ENCODE measurements at places on chromosomes 16 and 17. TPM values are rescaled to one million over a fixed set of nuclear protein-coding genes. Genes with fewer than 3 reads are reported as not detected.

DNA sequence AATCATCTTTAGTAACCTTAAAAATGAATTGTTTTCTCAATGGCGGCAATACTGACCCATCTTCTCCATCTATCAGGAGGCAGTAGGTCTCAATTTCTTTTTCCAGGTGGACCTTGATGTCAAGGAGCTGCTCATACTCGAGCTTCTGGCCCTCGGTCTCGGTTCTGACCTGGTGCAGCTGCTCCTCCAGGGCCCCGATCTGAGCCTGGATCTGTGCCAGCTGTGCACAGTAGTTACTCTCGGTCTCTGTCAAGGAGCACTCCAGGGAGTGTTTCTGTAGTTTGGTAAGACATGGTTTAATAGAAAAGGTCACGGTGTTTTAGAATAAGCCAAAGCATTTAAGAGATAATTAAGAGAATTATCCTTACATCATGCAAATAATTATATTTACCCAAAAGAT, 4.9 kb downstream of the KRT27 start:
- H3K27me3 ChIP-seq: peaks cover 44% of the 10 kb centered on the region
- no peak for DNase-seq
- no peak overlapping the region for H3K4me3 ChIP-seq
- no peak overlapping the region for H3K27ac ChIP-seq
- H3K4me1 ChIP-seq: no peaks in the 10 kb centered on the region

- no peak overlapping the region for H3K4me3 ChIP-seq
- no peak for DNase-seq
- H3K4me1 ChIP-seq: peaks cover 18% of the 10 kb centered on the region
- H3K36me3 ChIP-seq: peaks cover 65% of the 10 kb centered on the region
- H3K27me3 ChIP-seq: no peaks in the 10 kb centered on the region
These were observed 7.4 kb downstream of the MPG start for GRCh38 chr16:85407-85782.

- DNase-seq: no peak
- H3K36me3 ChIP-seq: peaks cover 20% of the 10 kb centered on the region
- no peaks in the 10 kb centered on the region for H3K4me1 ChIP-seq
- H3K27ac ChIP-seq: no peak overlapping the region
- H3K27me3 ChIP-seq: no peaks in the 10 kb centered on the region
- no peak overlapping the region for H3K4me3 ChIP-seq
These were observed 8.9 kb upstream of the TMEM101 start for GRCh38 chr17:44023545-44024270.

- no peaks in the 10 kb centered on the region for H3K27me3 ChIP-seq
- H3K27ac ChIP-seq: peak overlapping the region; percentile 24
- no peak overlapping the region for H3K4me3 ChIP-seq
- peaks cover 15% of the 10 kb centered on the region for H3K4me1 ChIP-seq
- H3K36me3 ChIP-seq: no peaks in the 10 kb centered on the region
These were observed 26.4 kb downstream of the USP10 start for GRCh38 chr16:84726079-84726668.

- H3K4me1 ChIP-seq: peaks cover 24% of the 10 kb centered on the region
- H3K36me3 ChIP-seq: peaks cover 3% of the 10 kb centered on the region
- no peaks in the 10 kb centered on the region for H3K27me3 ChIP-seq
- peak; percentile 44 for DNase-seq
- peak overlapping the region; percentile 55 for H3K4me3 ChIP-seq
- peak overlapping the region; percentile 85 for H3K27ac ChIP-seq
These were observed 562 bp downstream of the ZC3H7A start for GRCh38 chr16:11796227-11797165.

DNA sequence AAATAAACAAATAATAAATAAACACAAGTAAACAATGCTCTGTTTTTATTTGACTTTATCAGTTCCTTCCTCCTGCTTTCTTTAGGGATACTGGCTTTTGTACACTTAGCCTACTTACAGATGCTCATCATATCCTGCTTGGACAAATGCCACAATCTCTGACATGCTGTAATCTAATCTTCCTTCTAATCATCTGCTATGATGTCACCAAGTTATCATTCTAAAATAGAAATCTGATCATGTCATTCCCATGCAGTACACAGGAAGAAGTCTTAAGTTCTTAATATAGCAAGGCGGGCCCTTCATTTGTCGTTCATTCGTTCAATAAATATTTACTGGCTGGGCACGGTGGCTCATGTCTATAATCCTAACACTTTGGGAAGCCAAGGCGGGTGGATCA, 9.1 kb upstream of the UBB start:
- no peak overlapping the region for H3K4me3 ChIP-seq
- H3K4me1 ChIP-seq: no peaks in the 10 kb centered on the region
- H3K36me3 ChIP-seq: no peaks in the 10 kb centered on the region
- H3K27ac ChIP-seq: no peak overlapping the region
- peak; percentile 98 for DNase-seq
- no peaks in the 10 kb centered on the region for H3K27me3 ChIP-seq

- peaks cover 18% of the 10 kb centered on the region for H3K27me3 ChIP-seq
- H3K4me1 ChIP-seq: no peaks in the 10 kb centered on the region
- no peak overlapping the region for H3K4me3 ChIP-seq
These were observed 234.3 kb upstream of the TNRC6C start for GRCh38 chr17:77723909-77724875.

- no peak for DNase-seq
- peaks cover under 1% of the 10 kb centered on the region for H3K4me1 ChIP-seq
- H3K27ac ChIP-seq: no peak overlapping the region
- no peak overlapping the region for H3K4me3 ChIP-seq
- peaks cover 18% of the 10 kb centered on the region for H3K36me3 ChIP-seq
These were observed 70.5 kb upstream of the RASL10B start for GRCh38 chr17:35660902-35661301.

Gene SLFN11
- polyA plus RNA-seq: 29.9 TPM

Gene NPIPB2
- polyA plus RNA-seq: 7.7 TPM

GRCh38 chr16:71610936-71611871, 14.8 kb upstream of the MARVELD3 start:
- no peak overlapping the region for H3K4me3 ChIP-seq
- H3K36me3 ChIP-seq: no peaks in the 10 kb centered on the region
- peak; percentile 37 for DNase-seq
- H3K27ac ChIP-seq: no peak overlapping the region
- peaks cover 8% of the 10 kb centered on the region for H3K27me3 ChIP-seq

Gene GAST
- not detected for polyA plus RNA-seq

DNA sequence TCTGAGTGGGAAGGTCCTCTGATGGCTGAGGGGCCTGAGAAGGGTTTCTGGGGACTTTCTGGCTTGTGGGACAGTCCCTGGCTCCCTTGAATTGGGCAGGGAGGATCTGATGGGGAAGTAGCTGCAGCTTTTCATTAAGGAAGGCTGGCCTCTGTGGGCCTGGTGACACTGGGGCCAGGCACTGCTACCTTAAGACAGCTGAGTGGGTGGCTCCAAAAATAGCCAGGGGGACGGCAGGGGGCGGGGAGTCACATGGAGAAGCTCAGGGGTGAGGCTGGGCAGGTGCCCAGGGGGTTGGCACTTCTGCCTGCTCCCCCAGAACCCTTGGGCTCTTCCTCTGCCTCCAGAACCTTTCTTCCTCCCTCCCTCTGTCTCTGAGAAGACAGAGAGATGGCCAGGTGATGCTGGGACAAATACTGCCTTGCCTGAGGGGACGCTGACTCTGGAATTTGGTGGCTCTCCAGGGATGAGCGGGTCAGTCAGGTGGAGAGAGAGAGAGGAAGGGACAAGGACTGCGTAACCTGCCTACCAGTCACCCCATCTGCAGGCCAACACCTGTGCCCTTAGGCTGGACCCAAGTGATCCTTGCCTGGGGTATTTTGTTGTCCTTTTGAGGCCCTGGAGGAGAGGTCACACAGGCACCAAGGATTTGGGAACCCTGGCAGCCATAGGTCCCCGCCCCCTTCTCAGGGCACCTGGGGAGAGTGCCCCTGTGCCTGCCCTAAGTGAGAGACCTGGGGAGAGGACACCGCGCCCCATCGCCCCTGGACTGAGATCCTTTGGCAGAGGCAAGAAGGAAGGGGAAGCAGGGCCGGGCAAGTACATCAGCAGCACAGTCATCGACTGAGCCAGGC, 1.7 kb upstream of the SGCA start:
- peaks cover 5% of the 10 kb centered on the region for H3K4me1 ChIP-seq
- DNase-seq: no peak
- no peaks in the 10 kb centered on the region for H3K27me3 ChIP-seq
- H3K4me3 ChIP-seq: no peak overlapping the region

DNA sequence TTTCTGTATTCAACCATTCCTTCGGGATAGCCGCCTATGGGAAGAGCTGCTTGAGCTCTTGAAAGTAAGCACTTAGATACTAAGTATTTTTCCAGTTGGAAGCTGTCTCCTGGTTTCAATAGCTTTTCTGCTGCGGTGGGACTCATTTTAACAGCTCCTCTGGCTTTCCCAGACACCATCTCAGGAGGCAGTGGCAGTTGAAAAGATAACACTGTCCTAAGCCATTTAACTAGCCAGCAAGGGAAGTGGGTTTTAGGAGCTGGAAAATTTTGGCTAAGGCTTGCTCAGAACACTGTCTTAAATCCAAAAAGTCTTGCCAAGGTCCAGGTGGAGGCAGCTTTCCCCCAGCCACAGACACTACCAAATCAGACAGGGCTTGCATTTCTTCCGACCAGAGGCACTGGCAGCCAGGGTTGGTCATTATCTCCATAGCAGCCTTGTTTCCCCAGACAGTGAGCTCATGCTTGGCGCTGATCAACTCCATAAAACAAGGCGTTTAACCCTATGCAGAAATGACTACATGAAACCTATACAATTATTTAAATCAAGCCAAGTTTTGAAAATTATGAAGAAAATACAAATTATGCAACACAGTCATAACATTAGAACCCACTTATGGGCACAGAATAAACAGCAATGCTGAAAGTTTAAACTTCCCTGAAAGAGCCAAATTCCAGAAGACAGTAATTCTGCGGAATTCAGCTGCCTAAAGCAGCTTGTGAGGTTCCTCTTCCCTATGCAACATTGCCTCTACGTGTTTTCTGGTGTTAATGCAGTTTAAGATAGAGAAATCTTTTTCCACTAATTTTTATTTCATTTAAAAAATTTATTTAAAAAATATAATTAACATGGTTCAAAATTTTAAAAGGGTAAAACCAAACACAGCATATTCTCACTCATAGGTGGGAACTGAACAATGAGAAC, 25.0 kb downstream of the GABARAPL2 start:
- H3K4me1 ChIP-seq: peaks cover 6% of the 10 kb centered on the region
- peaks cover 2% of the 10 kb centered on the region for H3K36me3 ChIP-seq
- peak overlapping the region; percentile 16 for H3K27ac ChIP-seq
- no peak overlapping the region for H3K4me3 ChIP-seq

GRCh38 chr16:12637002-12637401, 166.7 kb downstream of the CPPED1 start:
- no peaks in the 10 kb centered on the region for H3K27me3 ChIP-seq
- H3K36me3 ChIP-seq: no peaks in the 10 kb centered on the region
- no peak overlapping the region for H3K4me3 ChIP-seq
- no peaks in the 10 kb centered on the region for H3K4me1 ChIP-seq

DNA sequence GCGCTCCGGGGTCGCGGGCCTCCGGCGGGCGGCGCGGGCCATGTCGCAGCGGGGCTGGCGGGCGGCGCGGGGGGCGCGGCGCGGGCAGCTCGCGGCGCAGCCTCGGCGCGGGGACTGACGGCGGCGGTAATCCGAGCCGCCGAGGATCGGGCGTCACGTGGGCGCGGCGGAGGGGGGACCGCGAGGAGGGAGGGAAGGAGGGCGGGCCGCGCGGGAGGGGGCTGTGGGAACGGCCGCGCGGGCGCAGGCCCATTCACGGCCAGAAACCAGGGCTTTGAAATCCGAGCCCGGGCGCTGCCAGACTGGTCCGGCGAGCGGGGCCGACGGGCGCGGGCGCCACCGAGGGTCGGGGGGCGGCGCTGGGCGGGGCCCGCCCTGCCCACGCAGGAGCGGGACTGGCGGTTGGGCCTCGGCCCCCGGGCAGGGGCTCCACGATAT, at the start of gene MTSS2:
TSS of gene MTSS2 (minus strand) at position 116 of the 438 bp plus-strand sequence. CDS start 262 bp downstream, outside the sequence.
- no peaks in the 10 kb centered on the region for H3K27me3 ChIP-seq
- peaks cover 14% of the 10 kb centered on the region for H3K36me3 ChIP-seq
- H3K4me1 ChIP-seq: peaks cover 61% of the 10 kb centered on the region

DNA sequence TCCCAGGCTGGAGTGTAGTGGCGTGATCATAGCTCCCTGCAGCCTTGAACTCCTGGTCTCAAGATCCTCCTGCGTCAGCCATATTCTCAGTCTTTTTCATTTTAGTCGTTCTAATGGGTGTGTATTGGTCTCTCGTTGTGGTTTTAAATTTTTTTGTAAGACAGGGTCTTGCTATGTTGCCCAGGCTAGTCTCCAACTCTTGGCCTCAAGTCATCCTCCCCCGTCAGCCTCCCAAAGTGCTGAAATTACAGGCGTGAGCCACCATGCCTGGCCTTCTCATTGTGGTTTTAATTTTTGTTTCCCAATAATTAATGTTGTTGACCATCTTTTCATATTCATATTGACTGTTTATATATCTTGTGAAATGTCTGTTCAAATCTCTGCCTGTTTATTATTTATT, 8.6 kb downstream of the TMEM94 start:
- H3K27me3 ChIP-seq: no peaks in the 10 kb centered on the region
- no peaks in the 10 kb centered on the region for H3K4me1 ChIP-seq
- no peak for DNase-seq

- peaks cover 29% of the 10 kb centered on the region for H3K27me3 ChIP-seq
- H3K4me1 ChIP-seq: no peaks in the 10 kb centered on the region
- H3K4me3 ChIP-seq: no peak overlapping the region
- H3K36me3 ChIP-seq: no peaks in the 10 kb centered on the region
- DNase-seq: no peak
- H3K27ac ChIP-seq: no peak overlapping the region
These were observed 85.6 kb upstream of the TNRC6C start for GRCh38 chr17:77872714-77873499.

Gene TMEM256
- polyA plus RNA-seq: 174 TPM

- H3K36me3 ChIP-seq: peaks cover 2% of the 10 kb centered on the region
- no peaks in the 10 kb centered on the region for H3K27me3 ChIP-seq
- no peak for DNase-seq
- H3K4me3 ChIP-seq: no peak overlapping the region
- H3K27ac ChIP-seq: no peak overlapping the region
- H3K4me1 ChIP-seq: peaks cover 5% of the 10 kb centered on the region
These were observed 147.5 kb downstream of the KCNJ12 start for GRCh38 chr17:21523497-21524210.

DNA sequence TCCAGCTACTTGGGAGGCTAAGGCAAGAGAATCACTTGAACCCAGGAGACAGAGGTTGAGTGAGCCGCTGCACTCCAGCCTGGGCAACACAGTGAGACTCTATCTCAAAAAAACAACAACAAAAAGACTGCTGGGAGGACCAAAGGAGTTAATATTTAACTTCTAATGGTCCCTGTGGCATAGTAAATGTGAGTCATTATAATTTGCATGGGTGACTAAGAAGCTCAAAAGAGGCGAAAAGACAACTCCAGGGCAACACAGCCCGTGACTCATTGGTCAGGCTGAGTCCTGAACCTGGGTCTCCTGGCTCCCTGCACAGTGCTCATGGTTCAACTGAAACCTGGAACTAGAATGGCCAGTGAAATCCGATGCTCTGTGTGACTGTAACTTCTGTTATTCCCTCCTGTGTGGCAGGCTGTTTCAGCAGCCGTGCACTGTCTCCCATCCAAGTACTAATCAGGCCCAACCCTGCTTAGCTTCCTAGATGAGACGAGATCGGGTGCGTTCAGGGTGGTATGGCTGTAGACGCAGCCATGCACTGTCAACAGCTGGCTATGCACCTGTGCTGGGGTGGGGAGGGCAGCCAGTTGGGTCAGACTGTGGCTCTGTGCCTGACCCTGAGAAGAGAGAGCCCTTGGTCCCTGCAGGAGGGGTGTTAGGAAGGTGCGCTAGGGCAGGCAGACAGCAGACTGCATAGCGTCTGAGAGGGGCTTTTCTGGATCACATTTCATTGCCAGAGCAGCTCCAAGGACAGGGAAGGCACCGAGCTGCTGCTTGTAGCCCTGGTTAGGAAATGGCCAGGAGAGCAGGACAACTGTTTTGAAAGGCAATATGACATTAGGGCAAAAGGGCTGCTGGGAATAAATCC, 14.5 kb upstream of the GPRC5C start:
- no peaks in the 10 kb centered on the region for H3K4me1 ChIP-seq
- no peak overlapping the region for H3K4me3 ChIP-seq
- no peak overlapping the region for H3K27ac ChIP-seq
- H3K36me3 ChIP-seq: no peaks in the 10 kb centered on the region

Measured in IMR-90 (cell line).